ENCODE measurements at places on chromosomes 11 and 22. TPM values are rescaled to one million over a fixed set of nuclear protein-coding genes. Genes with fewer than 3 reads are reported as not detected.
A peak's percentile ranks its signal among the peaks of the same experiment; 100 is the strongest.

The KCNQ1OT1 gene
- total RNA-seq: 3.1 TPM

The NDUFS8 gene
- 155 TPM for total RNA-seq

The SNAP29 gene
- total RNA-seq: 29.8 TPM

The MGAT3 gene
- 2.5 TPM for total RNA-seq

GRCh38 chr11:35424157-35424940 lies 5.0 kb upstream of the SLC1A2 start:
- H3K4me1 ChIP-seq: peaks cover 12% of the 10 kb centered on the region
- H3K27me3 ChIP-seq: peaks cover 15% of the 10 kb centered on the region
- H3K27ac ChIP-seq: no peak overlapping the region
- DNase-seq: no peak
- no peak overlapping the region for H3K4me3 ChIP-seq

DNA sequence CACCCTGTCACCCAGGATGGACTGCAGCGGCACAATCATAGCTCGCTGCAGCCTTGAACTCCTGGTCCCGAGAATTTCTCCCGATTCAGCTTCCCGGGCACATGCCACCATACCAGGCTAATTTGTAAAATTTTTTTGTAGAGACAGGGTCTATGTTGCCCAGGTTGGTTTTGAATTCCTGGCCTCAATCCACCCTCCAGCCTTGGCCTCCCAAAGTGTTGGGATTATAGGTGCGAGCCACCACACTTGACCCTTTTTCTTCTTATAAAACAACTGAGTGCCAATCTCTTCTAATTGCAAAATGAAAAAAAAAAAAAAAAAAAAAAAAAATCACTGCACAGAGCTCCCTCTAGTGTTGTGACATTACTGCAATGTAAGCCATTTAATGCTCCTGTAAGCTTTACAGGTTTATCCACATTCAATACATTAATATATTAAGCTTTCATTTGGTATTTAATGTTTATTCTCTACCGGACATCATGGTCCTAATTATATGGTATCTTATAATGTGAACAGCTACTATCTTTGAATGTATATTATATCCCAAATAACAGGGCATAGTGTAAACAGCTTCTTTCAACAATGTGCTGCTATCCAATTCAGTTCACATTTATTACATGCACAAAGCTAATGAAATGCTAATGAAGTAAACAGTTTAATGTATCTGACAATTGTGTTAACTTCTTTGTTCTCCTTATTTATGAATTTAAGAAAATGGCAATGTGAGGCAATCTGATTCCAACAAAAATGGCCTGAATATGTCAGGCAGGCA lies 44.6 kb downstream of the COPB1 start:
- H3K27ac ChIP-seq: no peak overlapping the region
- no peaks in the 10 kb centered on the region for H3K4me1 ChIP-seq
- H3K4me3 ChIP-seq: no peak overlapping the region
- H3K27me3 ChIP-seq: no peaks in the 10 kb centered on the region
- peaks cover 33% of the 10 kb centered on the region for H3K36me3 ChIP-seq

- H3K27ac ChIP-seq: no peak overlapping the region
- peaks cover 19% of the 10 kb centered on the region for H3K36me3 ChIP-seq
- H3K4me1 ChIP-seq: peaks cover 44% of the 10 kb centered on the region
- no peaks in the 10 kb centered on the region for H3K27me3 ChIP-seq
- no peak for DNase-seq
Observed at GRCh38 chr22:20590477-20591294, 83.3 kb downstream of the MED15 start.

DNA sequence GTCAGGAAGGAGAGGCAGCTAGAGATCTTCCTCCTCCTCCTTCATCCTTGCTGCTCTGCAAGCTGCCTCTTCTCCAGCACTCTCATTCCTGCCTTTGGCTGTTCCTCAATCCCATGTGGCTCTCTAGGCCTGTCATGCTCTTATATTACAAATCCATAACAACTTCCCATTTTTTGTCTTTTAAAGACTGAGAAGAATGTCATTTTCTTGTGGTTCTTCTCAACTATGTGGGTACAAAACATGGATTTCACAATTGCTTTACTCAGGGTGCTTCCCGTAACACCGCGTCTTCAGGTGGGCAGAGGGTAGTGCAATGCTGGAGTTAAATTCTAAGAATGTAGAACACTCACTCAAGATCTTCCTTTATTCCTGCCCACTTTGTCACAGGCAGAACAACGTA lies 6.8 kb upstream of the CAT start:
- DNase-seq: no peak
- H3K4me1 ChIP-seq: peaks cover 2% of the 10 kb centered on the region
- H3K36me3 ChIP-seq: no peaks in the 10 kb centered on the region
- no peak overlapping the region for H3K27ac ChIP-seq
- no peaks in the 10 kb centered on the region for H3K27me3 ChIP-seq

DNA sequence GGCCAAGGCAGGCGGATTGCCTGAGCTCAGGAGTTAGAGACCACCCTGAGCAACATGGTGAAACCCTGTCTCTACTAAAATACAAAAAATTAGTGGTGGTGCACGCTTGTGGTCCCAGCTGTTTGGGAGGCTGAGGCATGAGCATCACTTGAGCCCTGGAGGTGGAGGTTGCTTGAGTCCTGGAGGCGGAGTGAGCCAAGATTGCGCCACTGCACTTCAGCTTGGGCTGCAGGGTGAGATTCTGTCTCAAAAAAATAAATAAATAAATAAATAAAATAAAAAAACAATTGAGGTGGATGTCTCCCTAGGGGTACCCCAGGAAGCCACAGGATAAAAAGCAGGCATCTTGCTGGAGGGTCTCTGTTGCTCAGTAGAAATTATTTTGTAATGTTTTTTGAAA lies 14.1 kb downstream of the PTPRJ start:
- H3K4me1 ChIP-seq: peaks cover 23% of the 10 kb centered on the region
- no peak overlapping the region for H3K27ac ChIP-seq
- no peak for DNase-seq
- no peak overlapping the region for H3K4me3 ChIP-seq
- no peaks in the 10 kb centered on the region for H3K36me3 ChIP-seq
- no peaks in the 10 kb centered on the region for H3K27me3 ChIP-seq

DNA sequence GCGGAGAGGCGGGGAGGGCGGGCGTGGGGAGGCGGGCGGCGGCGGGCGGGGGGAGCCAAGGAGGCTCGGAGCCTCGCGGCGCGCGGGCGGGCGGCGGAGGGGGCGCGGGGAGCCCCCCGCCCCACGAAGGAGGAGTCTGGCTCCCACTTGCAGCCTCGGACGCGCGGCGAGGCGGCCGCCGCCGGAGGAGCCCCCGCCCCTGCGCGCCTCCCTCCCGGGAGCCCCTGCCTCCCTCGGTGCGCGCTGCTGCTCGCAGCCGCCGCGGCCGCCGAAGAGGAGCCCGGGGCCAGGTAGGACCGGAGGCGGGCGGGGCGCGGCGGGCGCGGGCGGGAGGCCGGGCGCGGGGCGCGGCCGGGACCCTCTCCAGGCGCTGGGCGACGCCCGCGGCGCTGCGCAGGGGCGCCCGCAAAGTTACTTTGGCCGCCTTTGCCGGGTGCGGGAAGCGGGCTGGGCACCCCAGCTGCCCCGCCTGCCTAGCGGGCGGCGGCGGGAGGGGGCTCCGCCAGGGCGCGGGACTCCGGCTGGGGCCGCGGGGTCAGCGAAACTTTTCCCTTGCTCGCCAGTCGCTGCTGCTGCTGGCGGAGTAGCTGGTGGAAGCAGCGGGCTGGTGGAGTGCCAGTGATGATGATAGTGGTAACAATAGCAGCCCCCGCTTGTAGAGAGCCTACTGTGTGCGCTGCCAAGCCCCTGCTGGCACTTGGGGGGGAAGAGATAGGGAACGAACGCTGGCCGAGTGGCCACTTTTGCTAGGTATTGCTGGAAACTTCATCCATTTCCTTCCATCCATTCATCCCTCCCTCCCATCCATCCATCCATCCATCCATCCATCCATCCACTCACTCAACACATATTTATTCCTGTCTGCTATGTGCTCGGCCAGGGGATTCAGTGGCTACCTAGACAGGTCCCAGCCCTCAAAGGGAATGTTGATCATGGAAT lies at the start of gene MPPED1:
Gene MPPED1, plus strand, starts transcription at position 146 of the 939 bp plus-strand sequence. CDS start 12,972 bp downstream, outside the sequence.
- H3K36me3 ChIP-seq: no peaks in the 10 kb centered on the region
- H3K4me3 ChIP-seq: peak within 1 kb of the TSS; percentile 34
- H3K27me3 ChIP-seq: peaks cover 82% of the 10 kb centered on the region
- H3K27ac ChIP-seq: no peak within 1 kb of the TSS
- no peak for DNase-seq
- peaks cover 10% of the 10 kb centered on the region for H3K4me1 ChIP-seq

DNA sequence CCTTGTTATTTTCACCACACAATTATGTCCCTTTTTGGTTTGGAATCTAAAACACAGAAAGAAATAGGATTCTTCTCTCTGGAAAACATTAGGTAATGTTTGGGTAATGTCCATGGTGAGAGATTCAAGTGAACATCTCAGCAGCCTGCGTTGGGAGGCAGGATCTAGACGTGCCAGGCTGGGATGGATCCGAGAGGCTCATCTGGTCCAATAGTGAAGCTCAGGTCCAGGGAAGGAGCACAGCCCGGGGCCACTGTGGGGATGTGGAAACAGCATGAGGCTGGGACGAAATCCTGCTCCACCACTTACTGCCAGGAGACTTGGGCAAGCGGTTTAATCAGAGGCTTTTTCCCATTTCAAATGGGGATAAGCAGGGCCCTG lies 109.9 kb downstream of the CSNK2A3 start:
- no peak overlapping the region for H3K4me3 ChIP-seq
- no peaks in the 10 kb centered on the region for H3K36me3 ChIP-seq
- H3K27me3 ChIP-seq: no peaks in the 10 kb centered on the region
- peaks cover 33% of the 10 kb centered on the region for H3K4me1 ChIP-seq

DNA sequence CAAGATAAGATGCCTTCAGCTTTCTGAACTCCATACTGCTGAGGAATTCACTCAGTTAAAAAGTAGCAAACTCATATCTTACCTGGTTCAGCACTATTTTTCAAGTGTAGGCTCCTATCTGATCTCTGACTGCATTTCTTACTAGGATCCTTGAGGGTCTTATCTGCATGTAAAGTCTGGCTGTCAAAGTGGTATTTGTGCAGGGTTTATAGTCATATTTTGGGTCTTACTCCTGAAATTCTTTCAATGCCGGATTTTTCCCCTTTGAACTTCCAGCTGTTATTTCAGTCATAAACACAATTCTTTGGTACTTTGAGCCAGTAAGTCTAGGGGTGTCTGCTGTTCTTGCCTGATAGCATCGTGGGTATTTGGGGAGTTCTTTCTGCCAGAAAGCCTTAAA lies 25.3 kb upstream of the NOX4 start:
- no peak overlapping the region for H3K4me3 ChIP-seq
- H3K36me3 ChIP-seq: no peaks in the 10 kb centered on the region
- H3K27ac ChIP-seq: no peak overlapping the region

DNA sequence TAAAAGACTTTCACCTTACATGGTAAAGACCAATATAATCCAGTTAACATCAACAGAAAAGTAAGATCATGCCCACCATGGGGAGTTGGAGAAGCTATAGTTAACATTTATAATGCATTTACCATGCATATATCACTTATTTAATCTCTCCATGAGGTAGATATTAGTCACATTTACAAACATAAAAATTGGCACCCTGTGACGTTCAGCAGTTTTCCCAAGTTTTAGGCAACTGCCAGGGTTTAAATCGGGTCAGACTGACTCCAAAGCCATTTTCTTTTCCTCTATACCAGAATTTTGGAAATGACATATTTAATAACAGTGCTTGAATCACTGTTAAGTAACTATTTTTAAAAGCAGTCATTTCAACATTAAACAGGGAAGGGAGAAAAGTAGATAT lies 266.3 kb downstream of the DDX10 start:
- peaks cover 3% of the 10 kb centered on the region for H3K36me3 ChIP-seq
- no peak overlapping the region for H3K4me3 ChIP-seq
- no peaks in the 10 kb centered on the region for H3K27me3 ChIP-seq
- H3K4me1 ChIP-seq: no peaks in the 10 kb centered on the region

DNA sequence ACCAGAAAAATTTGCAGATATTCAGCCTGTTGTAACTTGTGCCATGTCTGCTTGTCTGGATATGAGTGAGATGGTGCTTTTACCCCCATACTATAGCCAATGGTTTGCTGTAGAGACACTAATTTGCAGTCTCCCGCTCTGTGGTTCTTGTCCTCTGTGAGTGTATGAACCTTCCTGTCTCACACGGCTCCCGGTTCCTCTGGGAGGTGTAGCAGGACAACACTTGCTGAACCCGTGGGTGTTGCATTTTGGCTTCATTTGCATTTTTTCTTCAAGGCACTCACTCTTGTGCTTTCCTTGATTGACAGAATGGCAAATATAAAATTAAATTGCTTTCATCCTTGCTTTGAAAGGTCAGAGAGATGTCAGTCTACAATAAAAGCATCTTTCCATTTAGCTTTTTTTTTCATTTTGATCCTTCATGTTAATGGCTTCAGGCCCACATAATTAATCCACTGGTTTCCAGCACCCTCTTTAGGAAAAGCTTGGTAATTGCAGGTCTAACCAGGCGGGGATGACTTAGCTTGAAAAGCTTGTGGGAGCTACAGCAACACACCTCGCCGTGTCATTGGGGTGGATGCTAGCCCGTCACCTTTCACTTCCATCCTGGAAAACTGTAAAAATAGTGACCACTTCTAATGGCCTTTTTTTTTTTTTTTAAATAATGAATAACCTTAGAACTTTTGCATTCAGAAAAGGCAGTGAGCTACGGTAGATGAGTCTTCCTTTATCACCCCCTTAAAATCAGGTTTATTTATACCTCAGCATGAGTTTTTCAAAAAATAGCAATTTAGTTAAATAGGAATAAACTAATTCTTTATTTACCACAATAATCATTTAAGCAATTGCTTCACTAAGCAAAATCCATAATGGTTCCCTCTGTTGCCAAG lies 27.4 kb upstream of the ST14 start:
- peaks cover 8% of the 10 kb centered on the region for H3K4me1 ChIP-seq
- DNase-seq: no peak
- H3K4me3 ChIP-seq: no peak overlapping the region
- H3K27ac ChIP-seq: no peak overlapping the region
- H3K27me3 ChIP-seq: no peaks in the 10 kb centered on the region

DNA sequence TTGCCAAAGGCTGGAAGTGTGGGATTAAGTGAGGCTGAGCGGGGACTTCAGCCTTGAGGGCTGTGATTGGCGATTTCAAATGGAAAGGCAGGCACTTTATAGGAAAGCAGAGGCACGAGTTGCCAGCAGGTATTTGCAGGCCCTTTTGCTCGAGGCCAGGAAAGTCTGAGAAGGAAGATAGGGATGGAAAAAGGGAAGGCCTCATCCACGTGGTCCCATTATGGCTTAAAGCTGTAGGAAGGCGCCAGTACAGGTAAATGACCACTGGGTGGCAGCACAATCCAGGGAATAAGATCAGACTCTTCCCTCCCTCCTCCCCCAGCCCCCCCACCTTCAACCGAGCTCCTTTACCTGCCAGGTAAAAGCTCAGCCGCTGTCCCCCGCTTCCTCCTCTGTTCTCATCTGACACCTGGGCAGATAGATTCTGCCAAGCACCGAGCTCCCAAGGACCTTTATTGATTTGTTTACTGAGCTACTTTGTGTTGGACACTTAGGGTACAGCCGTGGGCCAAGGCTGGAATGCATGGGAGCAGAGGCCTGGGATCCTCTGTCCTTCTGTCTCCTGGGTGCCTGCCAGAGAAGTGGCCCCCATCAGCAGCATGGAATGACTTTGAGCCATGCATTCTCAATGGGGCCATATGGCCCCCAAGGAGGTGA lies 7.5 kb downstream of the P2RX3 start:
- H3K27ac ChIP-seq: no peak overlapping the region
- no peaks in the 10 kb centered on the region for H3K27me3 ChIP-seq
- DNase-seq: no peak
- no peaks in the 10 kb centered on the region for H3K36me3 ChIP-seq
- H3K4me1 ChIP-seq: peaks cover 16% of the 10 kb centered on the region
- H3K4me3 ChIP-seq: no peak overlapping the region

Data from suprapubic skin (tissue), 4 donors.